ENCODE measurements at places on chromosomes 3 and 15.

DNA sequence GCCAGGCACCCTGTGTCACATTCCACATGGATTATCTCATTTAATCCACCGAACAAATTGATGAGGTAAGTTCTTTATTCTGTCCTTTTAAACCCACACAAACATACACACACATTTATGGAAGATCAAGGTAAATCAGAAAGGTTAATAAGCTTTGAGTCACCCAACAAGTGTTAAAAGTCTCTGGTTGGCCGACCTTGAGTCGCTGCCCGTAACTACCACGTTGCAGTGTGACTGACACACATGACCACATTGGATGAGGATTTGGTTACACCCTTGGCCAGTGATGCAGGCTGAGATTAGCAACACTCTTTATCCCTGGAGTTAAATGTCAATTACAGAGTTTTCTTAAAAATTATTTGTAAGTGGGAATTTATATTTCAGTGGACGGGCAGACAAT is 19.2 kb downstream of the FOXP1 start:
- DNase-seq, result no peak

DNA sequence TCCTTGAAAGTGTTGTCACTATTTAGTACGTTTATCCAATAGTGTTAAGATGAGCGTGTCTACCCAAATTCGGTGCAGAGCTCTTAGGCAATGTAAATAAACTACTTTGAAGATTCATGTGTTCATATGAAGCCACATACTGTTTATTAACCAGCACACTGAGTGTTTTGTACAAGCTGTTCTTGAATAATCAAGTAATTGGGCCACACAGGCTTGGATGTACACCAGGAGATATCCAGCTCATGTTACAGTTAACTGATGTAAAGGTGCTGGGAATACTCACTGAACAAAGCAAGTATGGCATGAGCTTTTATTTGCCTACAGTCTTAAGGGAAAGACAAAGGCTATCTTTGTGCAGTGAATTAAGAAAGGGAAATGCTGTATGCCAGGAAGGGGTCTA is 632 bp upstream of the DHX36 start:
- no peak for DNase-seq

DNA sequence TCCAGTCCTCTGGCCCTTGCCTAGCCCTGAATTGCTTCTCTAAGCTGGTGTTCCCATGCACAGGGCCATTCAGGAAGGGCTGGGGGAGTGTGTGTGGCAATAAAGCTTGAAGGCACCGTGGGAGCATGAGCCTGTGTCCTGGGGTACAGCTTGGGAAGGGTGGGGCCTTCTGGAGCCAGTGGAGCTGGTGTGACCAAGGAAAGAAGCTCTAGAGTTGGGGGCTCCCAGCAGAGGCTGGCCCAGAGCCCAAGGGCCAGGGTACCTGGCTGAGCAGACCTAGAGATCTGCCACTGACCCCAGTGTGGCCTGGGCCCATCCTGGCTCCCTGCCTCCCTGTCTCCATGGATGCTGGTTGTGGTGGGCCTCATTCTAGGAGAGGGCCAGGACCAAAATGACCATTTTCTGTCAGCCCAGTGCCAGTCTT is 8.1 kb downstream of the ABTB1 start:
- DNase-seq, result no peak

DNA sequence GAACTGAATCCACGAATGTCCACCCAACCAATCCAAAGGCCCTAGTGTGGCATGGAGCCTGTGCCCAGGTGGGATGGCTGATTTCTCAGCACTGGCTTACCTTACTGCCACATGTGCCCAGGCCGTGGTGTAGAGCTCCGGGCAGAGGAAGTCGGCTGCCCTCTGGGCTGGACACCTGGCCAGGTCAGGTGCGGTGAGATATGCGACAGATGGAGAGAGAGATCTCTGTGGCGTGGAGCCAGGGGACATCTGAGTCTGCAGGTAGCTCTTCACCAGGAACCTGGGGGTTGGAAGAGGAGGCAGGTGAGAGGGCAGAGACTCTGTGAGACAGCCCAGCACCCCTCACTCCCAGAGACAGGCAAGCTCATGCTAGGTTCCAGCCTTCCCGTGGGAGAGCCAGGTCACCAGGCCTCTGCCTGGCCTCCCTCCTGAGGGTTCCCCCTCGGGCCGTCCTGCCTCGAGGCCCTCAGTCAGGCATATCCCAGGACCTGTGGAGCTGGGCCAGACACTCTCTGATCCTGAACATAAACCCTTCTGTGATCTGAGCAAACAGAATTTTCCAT is 12.6 kb downstream of the ACOX2 start:
- DNase-seq, result no peak

GRCh38 chr3:20853890-20854289 is 667.9 kb upstream of the SGO1 start:
- no peak for DNase-seq

DNA sequence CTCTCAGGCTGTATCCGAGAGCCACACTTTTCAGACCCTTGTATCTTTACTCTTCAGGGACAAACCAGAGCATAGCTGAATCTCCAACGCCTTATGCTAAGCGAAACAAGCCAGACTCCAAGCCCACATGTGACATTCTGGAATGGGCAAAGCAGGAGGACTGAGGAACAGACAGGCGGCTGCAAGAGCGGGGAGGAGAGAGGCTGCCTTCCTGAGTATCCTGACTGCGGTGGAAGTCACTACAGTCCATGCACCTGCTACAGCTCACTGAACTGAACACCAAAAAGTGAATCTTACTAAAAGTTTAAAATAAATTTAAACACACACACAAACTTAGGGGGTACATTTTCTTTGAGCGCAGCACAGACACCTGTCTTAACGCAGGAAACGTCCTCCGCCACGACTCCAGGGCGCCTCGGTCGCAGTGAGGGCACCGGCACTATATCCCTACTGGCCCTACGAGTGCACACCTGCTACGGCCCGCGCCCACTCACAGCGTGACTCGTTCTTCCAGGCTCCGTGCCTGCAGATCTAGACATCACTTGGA is 1.4 kb downstream of the CYFIP1 start:
- DNase-seq, result no peak

DNA sequence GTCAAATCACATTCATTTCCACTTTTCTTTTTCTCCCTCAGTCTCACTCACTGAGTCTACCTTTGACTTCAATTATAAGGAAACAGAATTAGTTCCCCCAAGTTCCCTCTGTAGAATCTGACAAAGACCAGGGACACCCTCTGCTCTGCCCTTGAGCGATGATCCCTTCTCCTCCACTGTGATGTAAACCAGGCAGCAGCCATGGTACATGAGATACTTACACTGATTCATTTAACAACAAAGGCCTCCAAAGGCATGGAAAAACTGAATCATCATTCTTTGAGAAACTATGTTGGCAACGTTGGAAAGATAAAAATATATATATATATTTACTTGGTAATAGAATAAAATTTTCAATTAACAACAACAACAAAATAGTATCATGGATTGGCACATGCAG is 84.1 kb downstream of the P3H2 start:
- DNase-seq, result peak; percentile 71

DNA sequence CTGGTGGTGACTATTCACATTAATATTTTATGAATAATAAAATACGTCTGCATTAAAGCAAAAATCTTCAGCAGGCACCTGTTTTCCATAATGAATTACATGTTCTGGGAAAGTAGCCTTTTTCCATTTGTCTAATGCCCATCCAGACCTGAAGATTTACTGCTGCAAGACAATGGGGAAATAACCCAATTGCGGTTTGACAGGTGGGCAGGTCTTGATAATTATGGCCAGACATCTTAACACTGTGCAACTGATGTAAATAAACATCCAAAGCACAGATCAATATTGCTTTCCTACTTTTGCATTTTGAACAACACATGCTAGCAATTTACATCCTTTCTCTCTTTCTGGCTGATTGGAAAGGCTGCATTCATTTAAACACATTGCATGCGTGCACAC is 173.9 kb downstream of the MEIS2 start:
- DNase-seq, result no peak

GRCh38 chr3:141411251-141411771 is 43.0 kb downstream of the ZBTB38 start:
- no peak for DNase-seq

Data from fibroblast of pulmonary artery (primary cell).